ENCODE measurements at places on chromosomes 2 and 18. TPM values are rescaled to one million over a fixed set of nuclear protein-coding genes. Genes with fewer than 3 reads are reported as not detected.

The CXCR1 gene
- total RNA-seq: not detected

The NT5C1B gene
- total RNA-seq: not detected

The MDH1B gene
- 5.2 TPM for total RNA-seq

The RFTN2 gene
- total RNA-seq: not detected

The YES1 gene
- 18.0 TPM for total RNA-seq

The ODC1 gene
- total RNA-seq: 233 TPM

The KIF5C gene
- not detected for total RNA-seq

The SAG gene
- not detected for total RNA-seq

The NOTO gene
- total RNA-seq: not detected

The SPDYA gene
- total RNA-seq: 0.10 TPM

The IL36B gene
- not detected for total RNA-seq

The TLX2 gene
- total RNA-seq: not detected

The EML4 gene
- 48.7 TPM for total RNA-seq

The CHPF gene
- 104 TPM for total RNA-seq

The LBH gene
- 99.1 TPM for total RNA-seq

The PROKR1 gene
- not detected for total RNA-seq

The POTEI gene
- total RNA-seq: not detected

The PRSS56 gene
- total RNA-seq: not detected

The GMCL1 gene
- total RNA-seq: 16.9 TPM

The MARCHF7 gene
- total RNA-seq: 62.0 TPM

All from Caki2 (cell line).